ENCODE measurements at places on chromosomes 6 and 20.

DNA sequence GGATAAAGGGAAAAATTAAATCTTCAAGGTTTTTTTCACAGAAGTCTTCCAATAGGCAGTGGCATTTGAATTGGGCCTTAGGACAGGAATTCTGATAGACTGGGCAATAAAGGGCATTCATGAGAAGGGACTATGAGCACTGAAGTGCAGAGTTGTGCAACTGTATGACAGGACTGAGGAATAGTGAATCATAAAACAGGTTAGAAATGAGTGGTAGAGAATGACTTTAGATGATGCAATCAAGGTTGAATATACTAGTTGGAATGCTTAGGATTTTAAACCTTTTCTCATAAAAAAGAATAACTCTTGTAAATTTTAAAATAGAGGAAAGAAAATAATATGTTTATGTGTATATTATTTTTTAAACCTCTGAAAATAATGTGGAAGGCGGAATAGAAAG, 944.7 kb downstream of the PHF3 start:
- no peak for DNase-seq

DNA sequence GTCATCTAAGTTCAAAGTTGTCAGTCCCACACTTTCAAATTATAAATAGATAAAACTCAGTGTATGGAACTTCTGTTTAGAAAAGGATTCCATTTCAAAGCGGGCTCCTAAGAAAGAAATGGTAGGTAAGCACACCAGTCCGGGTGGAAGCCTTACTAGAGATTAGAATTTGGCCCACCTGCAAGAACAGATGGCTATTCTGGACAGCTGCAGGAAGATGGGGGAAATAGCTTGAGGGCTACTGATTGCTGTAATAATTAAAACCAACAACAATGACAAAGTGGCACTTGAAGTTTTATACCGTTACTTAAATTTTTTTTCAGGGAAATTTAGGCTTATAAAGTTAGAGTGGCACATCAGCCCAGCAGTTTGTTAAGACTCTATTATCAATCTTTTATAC, 83.3 kb downstream of the HIVEP2 start:
- DNase-seq = no peak

DNA sequence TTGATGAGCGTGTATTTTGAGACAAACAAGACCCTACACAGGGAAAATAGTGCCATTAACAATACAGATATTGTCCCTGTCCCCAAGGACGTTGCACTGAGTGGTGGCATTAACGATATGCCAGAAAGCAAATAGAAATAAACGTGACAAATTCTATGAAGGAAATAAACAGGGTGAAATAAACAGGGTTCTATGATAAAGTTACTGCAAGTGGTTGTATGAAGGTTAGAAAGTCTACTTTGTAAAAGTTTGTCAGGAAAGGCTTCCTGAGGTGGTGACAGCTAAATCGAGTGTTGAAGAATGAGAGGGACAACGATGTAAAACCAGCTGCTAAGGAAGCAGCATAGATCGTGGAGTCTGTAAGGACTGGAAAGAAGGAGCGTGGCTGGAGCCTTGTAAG, 380.2 kb downstream of the LAMA2 start:
- DNase-seq = no peak

DNA sequence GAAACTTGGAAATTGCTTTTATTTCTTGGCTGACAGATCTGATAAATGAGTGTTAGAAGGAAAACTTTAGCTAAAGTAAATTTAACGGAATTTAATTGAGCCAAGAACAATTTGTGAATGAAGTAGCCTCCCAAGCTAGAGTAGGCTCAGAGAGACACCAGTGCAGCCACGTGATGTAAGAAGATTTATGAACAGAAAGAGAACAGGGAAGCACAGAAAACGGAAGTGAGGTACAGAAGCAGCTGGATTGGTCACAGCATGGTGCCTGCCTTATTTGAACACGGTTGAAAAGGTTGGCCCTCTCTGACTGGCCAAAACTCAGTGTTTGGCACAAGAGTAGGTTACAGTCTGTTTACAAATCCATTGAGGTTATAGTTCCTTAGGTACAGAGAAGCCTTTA, 29.5 kb upstream of the IFNGR1 start:
- DNase-seq = no peak

- no peak for DNase-seq
Measured at GRCh38 chr20:235891-236290, 8.8 kb downstream of the DEFB129 start.

GRCh38 chr6:28429781-28430180, 13.5 kb downstream of the ZSCAN23 start:
- DNase-seq = no peak

GRCh38 chr6:167285077-167285770, 5.9 kb upstream of the UNC93A start:
- no peak for DNase-seq

DNA sequence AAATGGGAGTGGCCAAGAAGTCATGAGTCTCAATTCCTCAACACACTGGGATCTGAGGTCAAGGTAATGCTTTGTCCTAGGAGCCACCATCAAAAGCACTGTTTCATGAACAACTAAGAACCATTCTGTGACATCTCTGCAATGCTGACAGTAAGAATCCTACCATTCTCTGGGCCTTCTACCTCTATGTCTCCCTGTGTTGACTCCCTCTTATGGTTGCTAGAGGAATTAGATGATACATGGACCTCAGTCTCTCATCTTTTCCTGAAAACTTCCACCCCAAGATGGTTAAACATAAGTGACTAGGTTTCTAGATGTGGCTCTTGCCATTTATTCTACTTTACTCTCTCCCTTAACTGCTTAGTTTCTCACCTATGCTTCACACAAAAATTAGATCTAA, 9.1 kb downstream of the MTRF1L start:
- DNase-seq = no peak

GRCh38 chr6:82712826-82713225, 349.2 kb downstream of the TPBG start:
- no peak for DNase-seq

DNA sequence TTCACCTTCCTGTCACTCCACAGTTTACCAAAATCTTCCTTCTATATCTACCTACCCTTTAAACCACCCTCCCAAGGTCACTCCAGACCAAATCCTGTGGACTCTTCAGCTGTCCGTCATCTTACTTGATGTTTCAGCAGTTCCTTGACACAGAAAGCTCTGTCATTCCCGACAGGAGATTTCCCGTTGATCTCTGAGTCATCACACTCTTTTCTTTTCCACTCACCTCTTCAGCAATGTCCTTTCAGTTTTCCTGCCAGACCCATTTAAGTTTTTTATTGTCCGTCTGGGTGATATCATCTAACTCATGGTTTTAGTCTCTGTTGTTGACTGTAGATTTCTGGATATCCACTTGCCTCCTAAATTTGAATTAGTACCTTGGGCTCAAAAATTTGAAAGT, 69.9 kb upstream of the SCGN start:
- no peak for DNase-seq

GRCh38 chr6:160252073-160252813, 6.4 kb downstream of the SLC22A2 start:
- no peak for DNase-seq

Data from H4 (cell line).